Activated T-helper 1 cell treated with Interleukin-2 at 50 U/mL for 16 hours (primary cell): ENCODE measurements at places on chromosomes 3 and 15.

DNA sequence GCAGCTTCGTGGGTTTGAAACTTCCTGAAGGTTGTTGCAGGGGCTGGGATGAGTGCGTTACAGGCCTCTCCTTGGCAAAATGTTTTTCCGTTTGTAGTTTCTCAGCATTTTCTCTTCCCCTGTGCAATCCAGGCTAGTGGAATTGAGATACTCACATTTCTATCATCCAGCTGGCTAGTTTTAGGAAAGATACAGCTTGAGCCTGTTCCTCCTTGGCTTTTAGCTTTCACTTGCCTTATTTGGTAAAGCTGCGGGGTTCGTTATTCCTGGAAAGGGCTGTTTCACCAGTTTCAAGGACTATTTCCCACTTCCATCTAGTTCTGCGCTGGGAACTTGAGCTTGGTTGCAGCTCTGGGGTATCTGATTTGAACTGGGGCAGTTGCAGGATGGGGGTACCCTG is 90.3 kb downstream of the ITPR1 start:
- no peak for DNase-seq

GRCh38 chr3:58058361-58059263 is 50.4 kb downstream of the FLNB start:
- no peak for DNase-seq

GRCh38 chr15:65789759-65790425 is 2.2 kb downstream of the DENND4A start:
- DNase-seq = no peak

GRCh38 chr3:152232679-152233078 is 36.0 kb upstream of the MBNL1 start:
- no peak for DNase-seq

- no peak for DNase-seq
Observed at GRCh38 chr15:97036301-97036700, 705.8 kb downstream of the NR2F2 start.

GRCh38 chr15:28954466-28955159 is 68.8 kb downstream of the APBA2 start:
- DNase-seq = no peak

- DNase-seq = no peak
Observed at GRCh38 chr3:178810181-178810580, 261.4 kb downstream of the ZMAT3 start.

DNA sequence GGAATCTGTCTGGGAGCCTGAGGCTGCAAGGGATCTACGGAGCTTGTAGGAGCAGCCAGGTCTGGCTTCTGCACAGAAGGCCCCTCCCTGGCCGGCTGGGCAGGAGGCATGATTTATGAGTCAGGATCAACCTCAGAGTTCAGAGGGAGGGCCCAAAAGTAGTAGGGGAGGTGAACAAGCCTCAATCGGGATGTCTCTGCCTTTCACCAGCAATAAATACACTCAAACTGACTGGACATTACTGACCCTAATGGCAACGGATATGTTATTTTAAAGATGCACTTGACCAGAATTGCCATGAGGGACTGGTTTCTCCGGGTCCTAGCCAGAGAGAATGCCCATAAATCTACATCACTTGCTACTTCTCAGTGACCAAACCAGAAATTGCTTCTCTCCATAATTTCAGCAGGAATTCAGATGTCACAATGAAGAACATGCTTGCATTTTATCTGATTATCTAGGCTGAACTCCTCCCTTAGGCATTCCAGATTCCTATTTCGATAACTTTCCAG is 109.6 kb upstream of the LMOD3 start:
- no peak for DNase-seq

- no peak for DNase-seq
Observed at GRCh38 chr3:183533412-183534132, 21.9 kb downstream of the KLHL6 start.

DNA sequence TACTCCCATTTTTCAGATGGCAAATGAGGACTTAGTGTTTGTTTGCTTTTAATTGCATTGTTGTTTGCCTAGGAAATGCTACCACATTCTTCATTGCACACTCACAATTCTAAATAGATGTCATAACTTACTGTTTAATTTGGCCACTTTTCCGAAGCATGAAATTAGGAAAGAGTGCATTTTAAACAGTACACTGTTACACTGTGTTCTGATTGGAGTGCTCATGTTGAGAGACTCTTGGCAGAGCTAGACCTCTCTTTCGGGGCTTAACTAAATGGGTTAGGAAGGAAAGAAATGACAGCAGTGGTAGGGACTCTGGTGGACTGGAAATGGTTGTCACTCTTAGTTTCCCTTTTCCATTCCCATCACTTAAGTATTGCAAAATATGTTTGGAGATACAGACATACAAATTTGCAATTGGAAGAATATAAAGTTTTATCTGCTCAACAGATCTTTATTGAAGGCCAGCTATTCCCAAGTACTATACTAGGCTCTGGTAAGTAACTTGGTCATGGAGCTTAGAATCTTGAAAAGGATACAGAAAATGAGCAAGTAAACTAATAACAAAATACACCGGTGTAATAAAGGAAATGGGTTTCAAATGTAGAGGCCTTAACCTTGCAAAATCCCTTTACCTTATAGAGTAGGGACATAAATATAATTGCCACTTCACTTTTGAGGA is 90.2 kb downstream of the DCUN1D1 start:
- no peak for DNase-seq

DNA sequence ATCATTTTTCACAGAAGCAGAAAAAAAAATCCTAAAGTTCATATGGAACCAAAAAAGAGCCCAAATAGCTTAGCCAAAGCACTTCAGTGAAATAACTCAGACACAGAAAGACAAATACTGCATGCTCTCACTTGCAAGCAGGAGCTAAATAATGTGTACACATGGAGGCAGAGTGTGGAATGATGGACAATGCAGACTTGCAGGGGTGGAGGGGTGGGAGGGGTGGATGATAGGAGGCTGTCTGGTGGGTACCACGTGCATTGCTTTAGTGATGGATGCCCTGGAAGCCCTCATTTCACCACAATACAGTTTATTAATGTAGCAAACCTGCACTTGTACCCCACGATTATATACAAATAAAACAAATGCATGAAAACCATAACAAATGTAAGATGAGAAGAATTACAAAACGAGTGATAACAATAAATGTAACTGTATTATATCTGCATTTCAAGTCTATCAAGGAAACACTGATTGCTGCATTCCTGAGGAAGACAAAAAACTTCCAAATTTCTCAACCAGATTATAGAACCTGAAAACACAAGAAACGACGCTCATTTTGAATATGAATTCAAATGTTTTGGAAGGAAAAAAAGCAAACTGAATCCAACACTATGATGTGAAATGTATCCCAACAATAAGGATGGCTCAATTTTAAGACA is 96.5 kb downstream of the DLG1 start:
- no peak for DNase-seq

GRCh38 chr3:9396301-9396631 is 1.1 kb upstream of the SETD5 start:
- no peak for DNase-seq

GRCh38 chr15:41301587-41301986 is 30.8 kb downstream of the OIP5 start:
- no peak for DNase-seq

DNA sequence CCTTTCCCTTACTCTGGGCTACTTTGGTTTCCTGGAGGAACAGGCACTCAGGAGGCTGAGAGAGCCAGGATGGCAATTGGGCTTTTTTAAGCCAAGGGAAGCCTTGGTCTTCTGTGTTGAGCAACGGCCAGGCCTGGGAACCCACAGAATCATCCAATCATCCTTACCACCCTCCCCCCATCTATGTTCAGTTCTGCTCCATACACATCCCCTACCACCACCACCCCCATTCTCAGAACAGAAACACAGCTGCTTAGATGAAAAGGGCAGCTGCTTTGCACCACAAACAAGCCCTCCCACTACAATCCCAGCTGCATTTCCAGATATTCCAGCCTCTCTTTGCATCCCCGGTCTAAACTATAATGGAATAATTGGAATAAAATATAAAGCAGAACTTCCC is 21.0 kb downstream of the SEMA5B start:
- DNase-seq = no peak

DNA sequence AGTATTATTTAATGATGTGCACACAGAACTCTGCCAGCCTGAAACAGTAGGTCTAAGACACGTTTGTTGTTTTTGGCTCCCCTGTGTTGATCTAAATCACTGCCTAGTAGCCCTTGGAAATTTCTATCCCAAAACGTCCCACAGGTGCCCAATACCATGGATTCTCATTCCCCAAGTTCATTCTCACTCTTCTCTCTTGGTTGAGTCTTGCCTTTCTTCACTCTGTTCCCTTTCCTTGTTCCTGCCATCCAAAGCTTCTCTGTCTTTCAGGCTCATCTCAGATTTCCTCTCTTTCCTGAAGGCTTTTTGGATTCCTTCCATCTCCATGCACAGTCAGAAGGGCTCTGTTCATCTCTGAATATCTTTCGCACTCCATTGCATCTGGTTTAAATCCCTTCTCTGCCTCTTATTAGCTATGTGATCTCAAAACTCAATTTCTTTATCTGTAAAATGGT is 54.2 kb downstream of the PPARG start:
- DNase-seq = no peak

GRCh38 chr3:122689587-122689986 is 8.9 kb downstream of the PARP14 start:
- DNase-seq = no peak

- no peak for DNase-seq
Observed at GRCh38 chr3:83523470-83524073, 1435.2 kb upstream of the CADM2 start.
